ENCODE measurements at places on chromosomes 2 and 18.

- no peak for DNase-seq
These were observed 82.0 kb upstream of the PPM1B start for GRCh38 chr2:44086629-44087028.

GRCh38 chr2:169034256-169034655, 3.1 kb upstream of the ABCB11 start:
- no peak for DNase-seq

GRCh38 chr2:176729706-176730569, 460.7 kb downstream of the MTX2 start:
- no peak for DNase-seq

DNA sequence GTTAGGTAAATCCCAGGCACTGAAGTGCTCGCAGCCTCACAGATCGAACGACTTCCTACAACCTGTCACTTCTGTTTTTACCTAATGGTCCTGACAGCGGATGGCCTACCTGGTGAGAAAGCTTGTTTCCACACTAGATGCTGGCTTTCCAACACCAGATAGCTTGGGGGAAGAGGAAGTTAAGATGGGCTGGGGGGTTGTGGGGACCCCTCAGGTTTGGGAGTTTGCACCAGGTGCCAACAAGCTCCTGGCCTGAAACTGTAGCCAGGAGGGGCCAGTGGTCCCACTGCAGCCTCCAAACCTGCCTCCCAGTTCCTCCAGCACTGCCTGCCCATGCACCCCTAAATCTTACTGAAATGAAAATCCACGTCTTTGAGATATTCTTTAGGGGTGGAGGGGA, 3.9 kb downstream of the TMEM185B start:
- DNase-seq: no peak

GRCh38 chr2:98882971-98883779, 52.9 kb downstream of the CRACDL start:
- no peak for DNase-seq
